Central memory CD4-positive, alpha-beta T cell (primary cell): ENCODE measurements at places on chromosomes 6 and 20.
A peak's percentile ranks its signal among the peaks of the same experiment; 100 is the strongest.

- peak; percentile 79 for DNase-seq
Measured at GRCh38 chr6:42661540-42662153, 60.8 kb downstream of the PRPH2 start.

DNA sequence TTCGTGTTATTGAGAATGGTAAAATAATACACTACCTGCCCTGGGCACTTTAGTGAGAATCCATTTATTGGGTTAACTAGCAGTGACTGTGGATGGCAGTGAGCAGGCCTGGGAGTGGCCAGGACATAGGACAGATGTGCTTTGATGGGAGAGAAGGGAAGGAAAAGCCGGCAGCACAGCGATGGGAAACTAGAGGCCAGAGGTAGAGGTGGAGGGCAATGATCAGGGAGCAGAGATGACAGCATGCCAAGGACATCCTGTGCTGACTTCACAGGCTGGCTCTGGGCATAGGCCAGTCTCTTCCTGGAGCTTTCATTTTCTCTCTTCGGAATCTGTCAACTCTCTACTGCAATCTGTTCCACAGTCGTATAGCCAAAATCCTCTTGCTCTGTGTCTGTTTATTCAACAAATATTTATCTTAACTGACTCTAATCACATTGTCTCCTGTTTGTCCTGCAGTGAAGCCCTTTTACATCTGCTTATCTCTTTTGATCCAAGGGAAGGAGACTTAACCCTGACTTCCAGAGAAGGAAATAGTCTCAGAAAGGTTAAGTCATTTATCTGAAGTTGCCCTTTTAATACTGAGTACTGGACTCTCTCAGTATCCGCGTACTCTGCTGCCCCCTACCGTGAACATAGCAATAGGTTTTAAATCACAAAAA, 18.4 kb upstream of the MMP24 start:
- peak; percentile 63 for DNase-seq

DNA sequence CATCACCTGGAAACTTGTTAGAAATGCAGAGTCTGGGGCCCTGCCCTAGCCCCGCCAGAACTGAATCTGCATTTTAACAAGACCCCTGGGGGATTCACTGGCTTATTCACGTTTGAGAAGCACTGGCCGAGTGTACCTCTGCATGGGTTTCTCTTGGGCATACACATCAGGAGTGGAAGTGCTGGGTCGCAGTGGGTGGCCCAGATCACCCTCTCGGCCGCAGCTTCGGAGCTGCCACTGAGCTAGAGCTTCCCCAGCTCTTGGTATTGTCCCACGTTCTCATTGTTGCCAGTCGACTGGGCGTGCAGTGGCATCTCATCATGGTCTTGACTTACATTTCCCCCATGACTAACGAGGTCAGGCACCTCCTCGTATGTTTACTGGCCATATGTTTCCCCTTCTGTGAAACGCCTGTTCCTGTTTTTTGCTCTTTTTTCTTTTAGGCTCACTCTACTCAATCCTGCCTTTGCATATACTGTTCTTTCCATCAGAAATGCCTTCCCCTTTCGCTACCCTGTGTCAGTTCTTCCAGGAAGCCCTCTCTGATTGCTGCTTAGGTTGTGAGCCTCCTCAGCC, 3.0 kb upstream of the DLGAP4 start:
- no peak for DNase-seq

- no peak for DNase-seq
Measured at GRCh38 chr6:35492974-35493284, 4.0 kb downstream of the TEAD3 start.

DNA sequence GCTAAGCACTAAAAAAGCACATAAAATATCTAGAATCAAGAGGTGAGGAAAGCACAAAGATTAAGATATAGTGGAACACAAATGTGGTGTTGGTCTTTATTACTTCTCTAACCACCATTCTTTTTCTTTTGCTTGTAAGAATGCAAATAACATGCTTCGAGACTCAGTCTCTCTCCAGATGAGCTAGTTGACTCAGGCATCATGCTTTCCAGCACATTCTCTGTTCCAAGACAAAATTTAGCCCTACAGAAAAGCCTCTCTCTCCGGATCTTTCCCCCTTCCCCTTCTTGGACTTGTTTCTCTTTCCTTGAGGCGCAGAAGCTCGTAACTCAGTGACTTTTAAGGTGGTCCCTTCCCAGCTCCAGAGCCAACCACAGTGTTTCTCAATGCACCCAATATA, 91.0 kb downstream of the FNDC1 start:
- no peak for DNase-seq
